NCI-H146 (cell line): ENCODE measurements at places on chromosomes 16 and 17.

- DNase-seq, result no peak
These were observed 196.6 kb downstream of the UTP18 start for GRCh38 chr17:51456942-51457341.

GRCh38 chr17:18038149-18038850, 668 bp downstream of the ATPAF2 start:
- no peak for DNase-seq

GRCh38 chr17:35540589-35541404, 3.3 kb upstream of the SLFN12L start:
- DNase-seq, result no peak

GRCh38 chr16:50103764-50104163, 38.0 kb downstream of the HEATR3 start:
- DNase-seq, result no peak

- DNase-seq, result peak; percentile 98
These were observed 65.0 kb downstream of the PARN start for GRCh38 chr16:14564861-14565687.

DNA sequence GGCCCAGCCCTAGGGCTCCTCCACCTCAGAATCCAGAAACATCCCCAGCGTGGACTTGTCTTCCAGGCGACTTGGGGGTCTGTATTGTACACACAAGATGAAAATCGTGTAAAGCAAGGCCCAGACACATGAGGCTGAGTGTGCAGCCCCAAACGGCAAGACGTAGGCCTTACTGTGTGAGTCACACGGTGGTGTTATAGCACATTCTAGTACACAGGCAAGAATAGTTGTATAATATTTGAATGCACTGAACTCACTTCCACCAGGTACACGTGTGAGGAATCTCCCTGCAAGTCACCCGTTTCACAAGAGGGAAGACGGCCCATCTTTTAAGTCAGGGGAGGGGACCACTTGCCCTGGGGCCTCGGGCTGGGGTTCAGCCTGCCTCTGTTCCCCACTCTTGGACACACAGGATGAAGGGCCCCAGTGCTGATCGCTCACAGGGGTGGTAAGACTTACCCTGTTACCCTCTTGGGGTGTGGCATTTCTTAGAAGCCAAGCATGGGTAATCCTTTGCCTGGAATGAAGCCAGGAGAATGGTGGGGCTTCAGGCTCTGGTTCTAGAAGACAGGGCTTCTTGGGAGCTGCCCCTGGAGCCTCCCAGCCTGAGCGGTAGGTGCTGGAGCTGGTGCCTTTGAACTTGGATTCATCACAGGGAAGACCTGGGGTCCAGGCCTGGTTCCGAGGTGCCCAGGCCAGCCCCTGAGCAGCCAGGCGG, 71.3 kb downstream of the SREBF1 start:
- no peak for DNase-seq

- DNase-seq, result no peak
These were observed 2.3 kb upstream of the SERPINF1 start for GRCh38 chr17:1759529-1759928.

DNA sequence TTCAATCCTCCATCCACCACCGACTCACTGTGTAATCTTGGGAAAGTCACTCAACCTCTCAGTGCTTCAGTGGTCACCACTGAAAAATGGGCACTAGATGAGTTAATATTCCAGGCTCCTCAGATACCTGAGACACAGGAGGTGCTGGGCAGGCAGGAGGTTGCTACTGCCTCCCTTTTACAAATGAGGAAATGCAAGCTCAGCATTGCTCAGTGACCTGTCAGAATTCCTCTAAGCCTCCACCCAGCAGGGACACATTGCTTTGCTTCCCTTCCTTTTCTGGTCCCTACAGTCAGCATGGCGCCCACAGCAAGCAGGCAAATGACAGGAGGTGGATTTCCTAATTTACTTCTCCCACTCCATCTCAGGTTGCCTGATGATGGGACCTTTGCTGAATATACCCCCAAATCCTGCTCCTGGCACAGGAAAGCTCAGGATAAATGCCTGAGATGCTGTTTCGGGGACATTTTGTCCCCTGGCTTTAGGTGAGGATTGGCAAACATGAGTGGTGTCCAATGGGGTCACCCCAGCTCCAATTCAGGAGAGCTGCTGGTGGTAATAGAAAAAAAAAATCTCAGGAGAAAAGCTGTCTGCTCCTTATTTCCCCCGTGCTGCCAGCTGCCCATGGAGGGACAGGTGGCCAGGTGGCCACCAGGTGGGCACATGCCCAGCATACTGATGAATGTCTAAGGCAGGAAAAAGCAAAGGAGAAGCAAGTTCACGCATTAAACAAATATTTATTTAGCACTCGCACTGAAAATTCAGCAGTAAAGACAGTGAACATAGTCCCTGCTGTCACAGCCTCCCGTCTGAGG, 5.0 kb upstream of the KRT13 start:
- DNase-seq, result peak; percentile 28

- DNase-seq, result no peak
These were observed 31.5 kb downstream of the NEUROD2 start for GRCh38 chr17:39576187-39576586.

GRCh38 chr17:79556271-79556670, 54.6 kb downstream of the RBFOX3 start:
- no peak for DNase-seq

- no peak for DNase-seq
These were observed 32.4 kb downstream of the MSI2 start for GRCh38 chr17:57288773-57289121.

GRCh38 chr17:42122371-42123303, at the start of gene HSPB9:
Gene HSPB9 (plus strand): TSS chr17:42122804. CDS start chr17:42122851, 47 bp downstream.
- DNase-seq, result peak; percentile 88

DNA sequence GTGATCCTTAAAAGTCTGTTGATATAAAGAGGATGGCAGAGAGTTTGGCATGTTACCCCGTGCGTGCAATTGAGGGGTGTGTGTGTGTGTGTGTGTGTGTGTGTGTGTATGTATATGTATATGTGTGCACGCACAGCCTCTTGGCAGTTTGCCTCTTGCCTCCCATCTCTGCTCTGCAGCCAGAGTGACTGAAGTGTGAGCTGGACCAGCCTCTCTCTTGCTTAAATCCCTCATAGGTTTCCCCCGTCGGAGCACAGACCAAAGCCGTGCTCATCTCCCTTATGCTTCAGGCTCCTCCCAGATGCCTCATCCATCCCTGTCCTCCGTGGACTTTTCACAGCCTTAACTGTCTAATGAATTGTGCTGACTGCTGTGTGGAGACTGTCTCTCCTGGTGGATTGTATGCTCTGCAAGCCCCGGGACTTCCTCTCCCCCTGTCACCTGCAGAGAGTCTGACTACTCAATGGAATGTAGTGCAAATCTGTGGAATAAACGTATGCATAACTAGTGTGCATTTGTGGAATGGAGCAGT, 413.5 kb downstream of the CPPED1 start:
- DNase-seq, result no peak

DNA sequence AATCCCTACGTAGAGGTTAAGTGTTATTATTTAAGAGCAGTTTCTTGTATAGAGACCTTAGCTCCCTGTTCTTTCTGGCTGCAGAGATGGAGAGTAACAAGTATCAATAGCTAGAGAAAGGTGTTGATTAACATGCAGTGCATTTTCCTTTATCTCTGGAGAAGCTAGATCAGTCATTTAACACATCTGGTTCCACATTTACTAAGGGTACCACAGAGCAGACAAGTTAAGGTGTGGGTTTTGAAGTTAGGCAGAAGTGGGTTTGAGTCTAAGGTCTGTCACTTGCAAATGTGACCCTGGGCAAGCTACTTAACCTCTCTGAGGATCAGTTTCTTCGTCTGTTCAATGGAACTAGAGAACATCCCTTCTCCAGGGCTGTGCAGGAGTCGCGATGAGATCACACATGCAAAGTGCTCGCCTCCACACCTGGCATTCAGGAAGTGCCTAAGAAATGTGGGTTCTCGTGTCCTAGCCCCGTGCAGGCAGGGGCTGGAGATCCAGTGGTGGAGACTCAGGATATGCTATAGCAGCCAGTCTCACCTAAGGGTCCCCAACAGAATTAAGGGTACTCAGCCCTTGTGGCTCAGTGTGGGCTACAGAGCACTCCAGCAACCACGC, 224.4 kb downstream of the XYLT1 start:
- DNase-seq, result no peak

- no peak for DNase-seq
These were observed 9.8 kb upstream of the MYO18A start for GRCh38 chr17:29190039-29190438.

DNA sequence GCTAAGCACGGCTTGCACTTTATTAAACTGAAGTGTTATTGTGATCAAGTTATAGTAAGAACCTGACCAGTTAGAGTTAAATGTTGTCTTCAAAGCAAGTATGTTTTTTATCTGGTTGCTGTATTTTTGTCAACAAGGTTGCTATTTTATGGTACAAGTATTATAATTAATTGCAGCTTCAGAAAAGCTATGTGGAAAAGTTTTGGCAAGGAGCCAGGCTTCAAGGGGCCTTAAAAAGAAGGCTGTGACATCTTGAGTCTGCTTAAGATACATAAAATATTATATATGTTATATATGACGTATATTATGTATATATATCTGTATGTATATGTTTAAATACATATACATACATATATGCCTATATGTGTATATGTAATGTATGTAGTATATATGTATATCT, 1461.2 kb upstream of the CDH8 start:
- DNase-seq, result no peak

DNA sequence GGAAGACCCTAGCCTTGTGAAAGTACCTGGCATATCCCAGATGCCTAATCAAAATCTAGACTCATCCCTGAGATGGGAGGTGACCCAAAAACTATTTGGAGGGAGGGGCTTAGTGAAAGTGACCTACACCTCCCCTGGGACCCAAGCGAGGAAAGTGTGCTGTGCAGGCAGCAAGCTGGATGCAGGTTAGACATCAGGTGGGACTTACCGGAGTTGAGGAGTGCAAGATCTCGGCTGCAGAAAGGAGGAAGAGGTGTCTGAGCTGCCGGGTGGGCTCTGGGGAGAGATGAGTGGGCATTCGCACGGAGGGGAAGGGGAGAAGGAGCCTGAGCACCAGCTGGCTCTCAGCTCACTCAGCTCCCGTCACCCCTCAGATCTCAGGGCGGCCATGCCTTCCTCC, 10.3 kb upstream of the SBK1 start:
- DNase-seq, result no peak

GRCh38 chr16:57898961-57899360, 72.0 kb downstream of the CNGB1 start:
- DNase-seq, result no peak

- DNase-seq, result no peak
These were observed 9.8 kb downstream of the UNC13D start for GRCh38 chr17:75834279-75834920.

- DNase-seq, result no peak
These were observed 45.1 kb upstream of the NDRG4 start for GRCh38 chr16:58454856-58455255.

DNA sequence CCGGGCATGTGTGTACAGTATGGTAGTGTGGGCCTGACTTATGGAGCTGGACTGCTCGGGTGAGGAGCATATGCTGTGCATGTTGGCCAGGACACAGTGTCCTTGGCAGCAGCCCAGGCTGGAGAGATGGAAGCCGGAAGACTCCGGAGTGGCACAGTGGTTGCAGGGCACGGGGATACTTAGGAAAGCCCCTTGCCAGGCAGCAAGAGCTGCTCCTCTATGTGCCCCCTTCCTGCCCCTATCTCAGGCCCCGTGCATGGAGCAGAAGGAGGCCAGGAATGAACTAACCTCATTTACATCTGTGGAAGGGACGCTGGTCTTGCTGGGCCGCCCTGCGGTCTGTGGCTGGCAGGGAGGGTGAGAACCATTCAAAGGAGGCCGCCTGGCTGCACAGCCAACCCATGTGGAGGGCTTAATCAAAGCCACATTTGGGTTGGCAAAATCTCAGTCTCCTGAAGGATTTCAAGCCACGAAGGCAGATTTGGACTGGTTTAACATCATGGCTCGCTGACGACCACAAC, 32.2 kb upstream of the RCVRN start:
- DNase-seq, result no peak

- no peak for DNase-seq
These were observed 845 bp downstream of the STH start for GRCh38 chr17:45999900-46000290.

- DNase-seq, result no peak
These were observed 55.9 kb downstream of the SDK2 start for GRCh38 chr17:73588301-73588846.

GRCh38 chr16:47392081-47392480, 68.8 kb downstream of the ITFG1 start:
- DNase-seq, result no peak

GRCh38 chr16:20383106-20384029, 21.2 kb downstream of the PDILT start:
- DNase-seq, result peak; percentile 67

DNA sequence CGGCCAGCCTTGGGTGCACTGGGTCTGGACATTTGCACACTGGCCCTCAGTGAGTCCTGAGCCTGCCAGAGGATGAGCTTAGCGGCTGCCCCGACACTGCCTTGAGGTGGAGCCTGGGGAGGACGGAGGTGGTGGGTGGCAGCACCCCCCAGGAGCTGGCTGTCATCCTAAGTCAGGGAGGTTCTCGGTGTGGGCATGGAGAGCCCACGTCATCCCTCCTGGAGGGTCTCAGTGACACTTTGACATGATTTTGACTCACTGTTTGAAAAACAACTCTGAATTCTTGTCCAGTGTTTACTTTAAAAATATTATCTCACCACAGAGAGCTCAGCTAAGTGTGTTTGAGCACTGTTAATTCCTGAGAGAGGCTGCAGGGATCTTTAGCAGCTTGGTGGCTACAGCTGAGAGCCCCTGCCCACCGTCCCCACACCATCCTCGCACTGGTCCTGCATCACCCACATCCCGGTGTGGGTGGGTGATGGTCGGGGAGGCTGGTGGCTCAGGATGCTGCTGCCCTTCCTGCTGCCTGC, 63.1 kb downstream of the BANP start:
- no peak for DNase-seq

DNA sequence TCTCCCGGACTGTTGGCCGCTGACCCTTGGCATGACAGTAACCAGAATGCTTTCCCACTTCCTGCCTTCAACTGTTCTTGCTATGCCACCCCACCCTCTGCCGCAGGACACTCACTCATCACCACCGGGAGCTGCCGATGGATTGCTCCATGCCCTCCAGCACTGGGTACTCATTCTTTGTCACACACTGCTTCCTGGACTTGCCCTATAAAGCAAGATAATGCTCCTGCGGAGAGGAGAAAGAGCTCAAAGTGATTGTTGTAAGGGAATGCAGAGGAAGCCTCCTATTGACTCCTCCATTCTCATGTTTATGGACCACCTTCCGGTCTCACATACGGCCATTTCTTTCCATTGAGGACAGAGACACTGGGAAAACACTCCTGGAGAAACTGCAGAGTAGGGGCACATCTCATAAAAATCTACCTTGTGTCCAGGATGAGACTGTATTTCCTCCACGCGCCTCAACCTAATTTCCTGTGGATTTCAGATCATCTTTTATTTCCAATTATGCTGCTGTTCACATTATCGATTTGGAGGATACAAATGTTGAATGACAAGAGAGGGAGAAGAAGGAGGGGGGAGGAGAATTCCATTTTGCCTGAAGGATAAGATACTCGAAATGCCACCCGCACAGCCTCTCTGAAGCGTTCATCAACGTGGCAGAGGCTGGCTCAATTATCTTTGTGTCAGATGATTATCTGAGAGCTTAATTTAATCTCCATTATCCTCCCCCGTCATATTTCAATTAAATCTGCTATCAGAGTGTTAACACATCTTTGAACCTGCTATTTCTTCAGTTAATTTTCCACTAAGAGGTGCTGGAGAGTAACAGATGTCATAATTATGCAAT, 486.1 kb upstream of the SALL1 start:
- no peak for DNase-seq

GRCh38 chr16:10738231-10739077, 5.2 kb upstream of the NUBP1 start:
- no peak for DNase-seq

- DNase-seq, result peak; percentile 49
These were observed 635 bp upstream of the SP2 start for GRCh38 chr17:47895347-47895855.
